ENCODE measurements at places on chromosomes 7 and 10.

DNA sequence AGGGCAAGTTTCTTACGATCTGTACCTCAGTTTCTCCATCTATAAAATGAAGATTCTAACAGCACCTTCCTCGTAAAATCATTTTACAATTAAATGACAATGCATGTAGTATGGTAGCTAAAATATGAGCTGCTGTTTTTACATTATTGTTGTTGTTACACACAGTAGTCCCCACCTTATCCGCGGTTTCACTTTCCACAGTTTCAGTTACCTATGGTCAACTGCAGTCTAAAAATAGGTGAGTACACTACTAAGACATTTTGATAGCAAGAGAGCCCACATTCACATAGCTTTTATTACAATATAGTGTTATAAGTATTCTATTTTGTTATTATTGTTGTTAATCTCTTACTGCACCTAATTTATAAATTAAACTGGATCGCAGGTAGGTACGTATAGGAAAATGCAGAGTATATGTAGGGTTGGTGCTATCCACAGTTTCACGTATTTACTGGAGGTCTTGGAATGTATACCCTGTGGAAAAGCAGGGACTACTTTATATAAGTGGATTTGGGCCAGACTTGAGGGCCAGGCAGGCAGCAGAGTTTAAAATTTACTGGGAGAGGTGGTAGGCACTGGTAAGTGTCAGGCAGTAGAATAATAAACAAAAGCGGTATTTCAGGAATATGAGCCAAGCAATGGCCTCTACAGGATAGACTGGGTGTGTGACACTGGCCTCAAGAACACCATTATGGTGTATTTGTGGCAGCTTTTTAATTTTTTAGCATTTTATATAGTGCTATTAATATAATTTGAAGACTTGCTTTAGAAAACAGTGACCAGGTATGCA, 10.2 kb downstream of the DNMBP start:
- DNase-seq, result no peak

DNA sequence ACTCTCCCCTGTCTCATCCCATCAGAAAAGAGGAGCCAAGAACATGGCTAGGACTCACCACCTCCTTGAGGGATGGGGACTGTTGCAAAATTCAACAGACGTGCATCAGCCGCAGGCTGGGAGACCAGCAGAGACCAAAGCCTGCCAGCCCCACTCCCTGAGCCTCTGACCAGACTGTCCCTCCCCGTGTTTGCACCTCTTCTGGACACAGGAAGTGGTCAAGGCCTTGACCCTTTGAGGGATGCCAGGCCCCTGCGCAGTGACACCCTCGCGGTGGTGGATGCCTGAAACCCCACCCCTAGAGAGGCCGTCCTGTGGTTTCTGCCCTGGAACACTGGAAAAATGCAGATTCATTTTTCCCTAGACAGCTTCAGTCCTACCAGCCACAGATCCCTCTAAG, 128.4 kb upstream of the TCF7L2 start:
- no peak for DNase-seq

- DNase-seq, result no peak
Measured at GRCh38 chr7:41207141-41207540, 495.7 kb downstream of the INHBA start.

DNA sequence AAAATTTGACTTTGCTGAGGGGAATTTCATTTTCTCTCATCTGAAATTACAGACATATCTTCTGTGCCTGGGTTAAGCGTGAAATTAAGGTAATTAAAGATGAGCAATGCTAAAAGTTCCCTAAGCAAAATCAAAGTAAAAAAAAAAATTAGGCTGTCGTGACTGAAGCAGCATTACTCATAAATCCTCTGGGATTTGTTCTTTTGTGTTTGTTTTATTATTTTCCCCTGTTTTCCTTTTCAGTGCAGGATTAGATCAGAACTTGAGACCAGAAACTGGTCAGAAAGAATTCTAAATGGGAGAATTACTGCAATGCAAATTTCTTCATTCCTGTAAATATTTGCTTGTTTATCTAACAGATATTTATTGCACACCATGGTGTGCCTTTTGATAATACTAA, 141.4 kb upstream of the BET1 start:
- DNase-seq, result no peak

GRCh38 chr7:49707891-49708290, 65.5 kb upstream of the VWC2 start:
- no peak for DNase-seq

GRCh38 chr7:142529591-142529990, 219.7 kb upstream of the PRSS1 start:
- no peak for DNase-seq

GRCh38 chr7:28815369-28815927, 142.7 kb downstream of the TRIL start:
- DNase-seq, result no peak

GRCh38 chr7:78794101-78794500, 659.4 kb downstream of the MAGI2 start:
- DNase-seq, result no peak

Measured in activated T-helper 1 cell treated with Interleukin-2 at 50 U/mL for 16 hours (primary cell).